Stimulated activated CD4-positive, alpha-beta T cell treated with anti-CD3 and anti-CD28 coated beads, Interleukin-12 subunit alpha, Interleukin-12 subunit beta, amount 100 ng/mL, for 4 hours (primary cell): ENCODE measurements at places on chromosomes 1 and 21.

DNA sequence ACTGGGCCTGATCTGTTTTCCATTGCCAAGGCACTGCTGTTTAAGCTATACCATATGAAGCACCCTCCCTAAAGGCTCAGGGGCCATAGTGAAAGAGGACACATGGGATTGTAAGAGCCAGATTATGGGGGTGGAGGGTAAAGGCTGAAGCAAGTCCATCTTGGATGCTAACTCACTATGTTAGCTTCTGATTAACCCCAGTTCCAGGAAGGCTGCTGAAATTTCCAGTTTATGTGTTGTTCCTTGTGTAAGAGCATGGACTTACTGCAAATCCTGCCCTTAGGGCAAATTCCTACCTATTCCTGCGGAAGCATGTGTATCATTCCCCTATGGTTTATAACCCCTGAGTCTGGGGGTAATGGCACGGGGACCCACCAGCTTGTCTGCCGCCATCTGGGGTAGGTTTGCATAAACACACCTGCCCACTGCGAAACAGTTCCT is 91.8 kb upstream of the SERBP1 start:
- DNase-seq, result no peak

DNA sequence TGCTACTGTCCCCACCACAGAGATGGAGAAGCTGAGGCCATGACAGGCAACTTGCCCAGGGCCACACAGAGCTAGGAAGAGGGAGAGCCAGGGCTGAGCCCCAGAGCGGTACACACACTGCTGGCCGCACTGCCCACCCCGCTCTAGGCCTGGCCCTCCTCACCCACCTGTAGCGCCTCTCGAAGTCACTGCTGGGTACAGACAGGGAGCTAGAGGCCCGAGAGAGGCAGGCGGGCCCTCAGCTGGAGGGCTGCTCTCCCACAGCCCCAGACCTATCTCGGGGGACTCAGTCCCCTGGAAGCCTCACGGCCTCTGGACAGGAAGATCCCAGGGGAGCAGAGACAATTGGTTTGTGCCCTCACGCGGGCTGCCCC is 17.3 kb upstream of the PLEKHG5 start:
- DNase-seq, result no peak

- peak; percentile 67 for DNase-seq
Measured at GRCh38 chr1:181021811-181022434, 747 bp downstream of the STX6 start.

- no peak for DNase-seq
Measured at GRCh38 chr1:152543820-152544219, 22.8 kb downstream of the LCE3E start.

GRCh38 chr21:15222707-15223106 is 157.9 kb upstream of the NRIP1 start:
- no peak for DNase-seq

DNA sequence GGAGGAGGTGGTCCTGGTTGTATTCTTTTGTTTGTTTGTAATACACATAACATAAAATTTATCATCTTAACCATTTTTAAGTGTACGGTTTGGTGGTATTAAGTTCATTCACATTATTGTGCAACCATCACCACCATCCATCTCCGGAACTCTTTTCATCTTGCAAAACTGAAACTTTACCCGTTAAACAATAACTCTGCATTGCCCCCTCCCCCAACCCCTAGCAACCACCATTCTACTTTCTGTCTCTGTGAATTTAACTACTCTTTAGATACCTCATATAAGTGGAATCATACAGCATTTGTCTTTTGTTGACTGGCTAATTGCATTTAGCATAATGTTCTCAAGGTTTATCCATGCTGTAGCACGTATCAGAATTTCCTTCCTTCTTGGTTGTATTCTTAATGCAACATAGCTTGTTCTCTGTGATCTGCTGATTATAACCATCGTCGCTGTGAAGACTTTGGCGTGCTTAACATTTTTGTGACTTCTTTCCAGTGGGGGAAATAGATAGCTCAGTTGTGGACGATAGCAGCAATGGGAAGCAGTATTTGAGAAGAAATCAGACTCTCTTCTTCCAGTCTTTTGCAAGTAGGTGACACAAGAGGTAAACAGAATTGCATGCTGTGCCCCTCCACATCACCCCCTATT is 117.5 kb upstream of the HOOK1 start:
- DNase-seq, result no peak

DNA sequence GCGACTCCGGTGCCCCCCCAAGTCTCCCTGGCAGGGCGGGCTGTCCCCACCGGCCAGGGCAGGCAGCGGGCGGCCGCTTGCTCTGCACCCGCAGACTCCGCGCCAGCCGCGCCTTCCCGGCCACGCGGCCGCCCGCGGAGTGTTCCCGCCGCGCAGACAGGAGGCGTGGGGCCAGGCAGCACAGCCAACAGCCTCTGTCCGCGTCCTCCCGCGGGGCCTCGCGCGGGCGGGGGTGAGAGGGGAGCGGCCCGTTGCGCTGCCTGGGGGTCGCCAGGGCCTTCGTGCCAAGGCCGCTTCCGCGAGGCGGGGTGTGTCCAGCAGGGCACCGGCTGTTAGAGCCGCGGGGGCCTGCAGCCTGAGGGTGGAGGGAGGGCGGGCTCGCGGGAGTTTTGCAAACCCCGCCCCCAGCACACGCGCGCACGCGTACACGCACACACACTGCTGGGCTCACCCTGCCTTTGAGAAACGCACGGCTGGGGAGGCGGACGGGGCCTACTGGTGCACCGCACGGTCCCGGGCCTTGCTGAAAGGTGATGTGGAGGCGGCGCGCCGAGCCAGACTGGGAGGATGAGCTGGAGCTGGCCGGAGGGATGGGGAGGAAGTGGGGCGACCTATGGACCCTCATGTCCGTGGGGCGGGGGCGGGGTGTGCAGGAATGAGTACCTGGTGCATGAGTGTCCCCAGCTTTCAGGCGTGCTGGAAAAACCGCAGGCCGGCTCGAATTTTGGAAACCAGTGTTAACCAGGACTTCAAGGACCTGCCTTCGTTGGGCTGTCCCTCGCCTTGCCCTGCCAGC is 41.5 kb downstream of the KIAA1614 start:
- DNase-seq, result peak; percentile 62

DNA sequence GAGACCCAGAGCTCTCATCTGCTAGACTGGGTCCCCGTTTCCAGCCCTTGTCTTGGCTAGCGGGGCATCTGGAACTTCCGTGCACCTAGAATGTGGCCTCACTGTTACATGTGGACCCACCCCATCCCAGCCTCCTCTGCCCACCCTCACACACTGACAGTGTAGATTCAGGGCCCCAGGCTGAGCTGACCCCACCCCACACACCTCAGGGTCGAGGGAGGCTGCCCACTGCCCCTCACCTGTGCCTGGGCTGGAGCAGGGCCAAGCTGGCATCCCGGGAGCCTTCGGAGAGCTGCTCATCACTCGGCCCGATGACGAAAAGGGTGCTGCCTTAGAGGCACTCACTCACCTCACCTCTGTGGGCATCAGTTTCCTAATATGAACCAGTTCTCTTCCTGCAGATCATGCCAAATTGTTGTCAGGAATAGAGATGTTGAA is 11.1 kb downstream of the ACOT11 start:
- DNase-seq, result no peak

DNA sequence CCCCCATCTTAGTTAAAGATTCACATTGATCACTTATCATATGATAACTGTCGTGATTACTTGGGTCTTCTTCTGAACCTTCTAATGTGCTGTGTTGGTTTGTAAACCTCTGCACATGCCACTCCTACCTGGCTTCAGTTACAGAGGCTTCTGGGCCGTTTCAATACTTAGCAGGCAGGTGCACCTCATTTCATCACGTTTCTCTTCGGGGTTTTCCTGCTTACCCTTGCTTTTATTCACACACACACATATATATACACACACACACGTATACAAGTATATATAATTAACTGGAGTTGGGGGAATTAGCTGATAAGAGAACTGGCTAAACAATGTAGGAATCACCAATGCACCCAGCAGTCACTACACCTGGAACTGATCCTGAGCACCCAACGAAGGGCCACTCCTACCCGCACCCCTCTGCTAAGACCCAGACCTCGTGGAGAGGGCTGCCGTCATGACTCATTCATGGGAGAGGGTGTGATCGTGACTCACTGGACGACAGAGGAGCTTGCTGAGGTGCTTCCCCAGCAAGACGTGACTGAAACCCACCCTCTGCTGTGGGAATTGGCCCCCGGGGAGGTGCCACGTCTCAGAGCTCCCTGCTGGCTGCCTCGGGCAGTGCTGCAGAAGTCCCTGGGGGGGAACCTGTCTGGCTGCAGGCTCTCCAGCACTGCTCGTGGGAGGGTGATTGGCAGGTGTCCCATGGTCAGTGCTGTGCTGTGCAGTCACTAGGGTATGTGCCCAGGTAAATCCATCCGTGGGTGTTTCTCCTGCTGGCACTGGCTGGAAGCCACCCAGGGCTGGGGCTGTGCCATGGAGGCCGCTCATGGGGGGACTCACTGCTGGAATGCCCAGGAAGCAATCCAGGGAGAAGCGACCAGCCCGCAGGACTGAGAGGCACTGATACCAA is 166.6 kb downstream of the DYRK1A start:
- no peak for DNase-seq

GRCh38 chr1:55520861-55521260 is 305.7 kb upstream of the USP24 start:
- DNase-seq, result no peak

- DNase-seq, result no peak
Measured at GRCh38 chr1:188599313-188599712, 1770.6 kb downstream of the PLA2G4A start.

GRCh38 chr1:229197265-229197585 is 73.7 kb upstream of the RAB4A start:
- no peak for DNase-seq

DNA sequence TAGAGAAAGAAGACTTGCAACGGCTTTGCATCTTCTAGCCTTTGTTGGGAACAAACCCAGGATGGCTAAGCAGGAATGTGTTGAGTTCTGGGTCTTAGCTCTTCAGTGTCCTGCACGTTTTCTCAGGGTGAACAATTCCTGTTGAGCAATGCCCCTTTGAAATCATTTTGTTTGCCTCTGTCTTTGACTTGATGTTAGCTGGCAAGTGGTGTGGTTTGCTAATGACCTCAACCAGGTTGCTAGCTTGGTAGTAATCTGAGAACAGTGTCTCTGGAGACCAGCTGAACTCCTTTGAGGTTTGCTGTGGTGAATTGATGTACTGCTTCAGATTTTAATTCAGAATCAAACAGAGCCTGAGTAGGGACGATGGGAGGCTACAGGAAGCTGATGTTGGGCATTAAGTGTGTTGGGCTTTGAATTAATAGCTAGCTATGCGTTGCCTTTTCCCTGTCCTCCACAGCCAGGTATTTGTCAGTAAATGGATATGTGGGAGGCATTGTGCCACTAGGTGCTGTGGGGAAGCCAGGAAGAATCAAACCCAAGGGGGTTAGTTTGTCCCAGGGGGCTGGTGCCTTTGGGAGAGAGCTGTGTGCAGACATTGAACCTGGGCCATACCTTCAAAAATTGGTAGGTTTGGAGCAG is 23.3 kb upstream of the SRSF10 start:
- DNase-seq, result no peak

- no peak for DNase-seq
Measured at GRCh38 chr1:32983020-32983419, 18.4 kb upstream of the RNF19B start.

GRCh38 chr1:168446081-168446480 is 97.7 kb downstream of the XCL2 start:
- no peak for DNase-seq

DNA sequence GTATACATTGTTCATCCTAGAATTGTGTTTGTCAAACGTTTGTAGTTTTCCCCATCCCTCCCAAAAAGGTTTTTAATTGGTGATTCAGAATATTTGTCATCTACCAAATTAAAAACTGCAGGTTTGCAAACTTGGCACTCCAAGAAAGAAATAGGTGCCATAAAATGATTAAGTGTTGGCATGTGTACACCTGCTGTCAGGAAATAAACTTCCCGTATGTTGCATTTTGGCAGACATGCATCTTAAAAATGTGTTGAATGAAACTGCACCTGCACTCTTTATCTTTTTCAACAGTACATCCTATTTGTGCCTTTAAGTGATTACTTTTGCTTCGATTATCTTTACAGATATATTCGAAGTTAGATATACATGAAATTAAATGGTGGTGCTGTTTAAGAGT is 7.3 kb downstream of the B3GALT2 start:
- DNase-seq, result no peak

DNA sequence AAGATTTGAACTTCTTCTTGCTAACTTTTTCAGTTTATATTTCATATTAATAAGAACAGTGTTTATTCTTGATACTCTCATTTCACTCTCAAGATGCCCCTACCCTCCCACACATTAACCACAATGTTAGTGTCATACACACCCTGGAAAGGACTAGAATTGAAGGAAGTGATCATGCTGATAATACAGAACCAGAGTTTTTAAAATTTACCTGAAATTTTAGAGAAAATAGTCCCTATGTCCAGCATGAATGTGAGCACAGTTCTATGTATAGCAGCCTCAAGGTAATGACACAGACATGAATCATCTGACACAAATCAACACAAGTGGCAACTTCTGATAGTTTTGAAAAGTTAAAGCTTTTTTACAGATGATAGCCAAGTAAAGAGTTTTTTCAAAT is 26.0 kb downstream of the RGS1 start:
- DNase-seq, result no peak

- DNase-seq, result no peak
Measured at GRCh38 chr1:210653771-210654170, 325.1 kb downstream of the HHAT start.

- no peak for DNase-seq
Measured at GRCh38 chr21:41703857-41704501, 62.9 kb downstream of the RIPK4 start.

- no peak for DNase-seq
Measured at GRCh38 chr1:90190523-90190922, 195.6 kb downstream of the ZNF326 start.

- DNase-seq, result no peak
Measured at GRCh38 chr1:94670273-94670672, 128.7 kb upstream of the F3 start.

- peak; percentile 28 for DNase-seq
Measured at GRCh38 chr1:157992031-157992832, 1.2 kb upstream of the KIRREL1 start.

DNA sequence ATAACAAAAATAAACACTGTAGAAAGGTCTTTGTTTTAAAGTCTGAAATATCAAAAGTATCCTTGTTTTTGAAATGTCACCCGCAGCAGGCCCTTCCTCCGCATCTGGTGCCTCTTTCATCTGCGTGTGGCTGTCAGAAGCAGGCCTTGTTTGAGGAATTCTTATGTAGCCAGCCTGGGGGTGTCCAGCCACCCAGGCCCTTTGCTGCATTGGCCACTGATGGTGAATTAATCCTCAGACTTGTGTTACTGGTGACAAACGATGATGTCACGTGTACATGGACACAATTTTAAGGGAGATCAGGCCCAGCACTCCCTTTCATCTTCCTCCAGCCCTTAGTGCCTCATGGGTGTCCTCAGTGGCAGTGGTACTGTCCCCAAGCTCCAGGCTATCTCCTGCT is 208.0 kb upstream of the GALNT2 start:
- DNase-seq, result no peak

DNA sequence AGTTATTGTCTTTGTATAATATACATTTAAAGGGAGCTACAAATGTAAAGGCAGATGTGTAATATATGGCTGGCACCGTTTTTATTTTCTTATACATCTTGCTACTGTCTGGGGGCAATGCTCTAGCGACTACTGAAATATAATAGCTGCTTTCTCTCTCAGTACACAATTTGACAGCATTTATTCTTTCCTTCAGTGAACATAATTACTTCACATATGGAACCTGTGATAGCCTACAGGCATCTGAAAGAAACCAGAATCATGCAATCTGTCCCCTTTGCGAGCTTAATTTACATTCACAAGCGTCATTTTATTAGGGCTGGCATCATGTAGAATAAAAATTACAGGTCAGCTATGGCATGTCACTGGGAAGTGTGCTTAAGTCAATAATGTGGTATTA is 557.5 kb upstream of the PTBP2 start:
- no peak for DNase-seq

GRCh38 chr1:39177706-39178105 is 26.8 kb upstream of the MACF1 start:
- no peak for DNase-seq
